Right atrium auricular region (tissue), 2 donors: ENCODE measurements at places on chromosomes 5 and 9.

DNA sequence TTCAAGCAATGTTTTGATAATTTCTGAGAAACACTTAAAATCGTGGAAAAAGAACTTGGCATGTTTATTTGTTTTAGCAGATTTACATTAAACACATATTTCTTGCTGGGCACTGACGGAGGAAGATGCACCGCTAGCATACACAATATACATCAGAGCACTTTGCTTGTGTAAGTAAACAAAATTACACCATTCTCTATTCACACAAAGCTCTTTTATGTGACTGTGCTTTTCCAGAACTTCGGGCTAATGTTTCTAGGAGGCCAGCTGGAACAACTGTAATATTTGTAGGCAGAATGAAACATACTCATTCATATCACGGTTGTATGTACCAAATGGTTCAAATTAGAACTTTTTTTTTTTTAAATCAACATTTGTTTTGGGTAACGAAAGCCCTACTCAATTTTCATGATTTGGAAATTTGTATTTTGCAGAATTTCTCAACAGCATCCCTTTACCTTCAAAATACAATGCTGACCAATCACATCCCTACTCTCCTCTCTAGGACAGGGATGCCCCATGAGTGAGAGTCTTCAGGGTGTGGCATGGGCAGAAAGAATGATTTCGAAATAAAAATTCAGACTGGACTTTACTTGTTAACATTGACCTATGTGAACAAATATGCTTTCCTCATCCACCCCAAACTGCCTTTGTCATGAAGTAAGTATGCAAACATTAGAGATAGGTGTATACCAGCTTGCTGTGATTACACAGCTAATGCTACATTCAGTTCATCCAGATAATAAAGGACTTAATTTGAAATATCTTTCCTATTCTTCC is 425.1 kb downstream of the BNC2 start:
- DNase-seq, result no peak

- DNase-seq, result no peak
Measured at GRCh38 chr9:7405924-7406604, 393.5 kb downstream of the DMAC1 start.

- no peak for DNase-seq
Measured at GRCh38 chr5:116466727-116467464, 107.7 kb downstream of the SEMA6A start.

DNA sequence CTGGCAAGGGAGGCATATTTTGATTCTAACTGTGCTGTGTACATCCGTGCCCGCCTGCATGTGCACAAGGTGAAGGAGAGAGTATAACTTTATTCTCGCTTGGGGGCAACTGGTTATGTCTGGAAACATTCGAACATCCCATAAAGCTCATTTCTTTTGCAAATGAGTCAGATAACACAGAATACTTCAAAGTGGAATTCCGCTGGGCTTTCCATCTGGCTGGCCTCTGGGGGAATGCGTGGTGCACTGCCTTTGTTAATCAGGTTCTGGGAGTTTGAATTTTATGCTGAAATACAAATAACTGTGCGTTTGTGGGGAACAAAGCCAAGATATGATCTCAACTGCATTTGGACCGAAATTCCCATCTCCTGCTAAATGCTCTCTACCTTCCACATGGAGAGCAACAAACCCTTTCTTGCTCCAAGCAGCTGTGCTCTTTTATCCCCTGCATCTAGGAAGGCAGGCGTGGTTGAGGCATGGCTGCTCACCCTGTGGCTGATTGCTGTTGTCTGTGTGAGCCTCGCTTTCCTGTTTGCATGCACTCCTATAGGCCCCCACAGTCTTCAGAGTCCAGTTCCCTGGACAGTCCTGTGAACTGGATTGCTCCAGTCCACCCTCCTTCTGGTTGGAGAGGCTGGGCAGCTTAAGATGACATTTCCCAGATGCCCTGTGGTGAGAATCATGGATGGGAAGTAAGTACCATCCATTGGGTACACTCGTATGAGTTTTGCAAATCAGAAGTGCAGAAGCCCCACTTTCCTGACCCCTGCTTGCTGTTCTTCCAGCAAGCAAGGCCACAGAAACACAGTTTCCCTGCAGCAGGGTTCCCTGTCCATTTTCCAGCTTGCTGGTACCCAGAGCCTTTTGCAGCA is 82.9 kb upstream of the ALDH1B1 start:
- no peak for DNase-seq

- peak; percentile 62 for DNase-seq
Measured at GRCh38 chr5:170552621-170553115, 48.8 kb downstream of the KCNIP1 start.

DNA sequence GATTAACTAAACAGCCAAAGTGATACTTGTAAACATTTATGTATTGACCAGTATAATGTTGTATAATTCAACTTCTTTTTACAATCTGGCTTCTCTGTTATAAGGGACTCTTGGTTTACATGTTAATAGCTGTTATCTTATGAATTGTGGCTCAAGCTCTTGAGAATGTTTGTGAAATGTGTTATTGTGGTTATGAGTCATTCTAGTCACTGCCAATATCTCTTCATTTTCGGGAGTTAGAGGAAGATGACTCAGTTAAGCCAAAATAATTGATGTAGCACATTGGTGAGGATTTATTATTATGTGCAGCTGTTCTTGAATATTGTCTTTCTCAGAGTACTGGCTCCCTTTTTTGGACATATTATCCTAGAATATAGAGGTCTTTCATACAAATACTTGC is 655.2 kb upstream of the RIOK2 start:
- no peak for DNase-seq

GRCh38 chr9:28502741-28503140 is 929.5 kb upstream of the C9orf72 start:
- no peak for DNase-seq

- no peak for DNase-seq
Measured at GRCh38 chr9:116555556-116556155, 131.4 kb upstream of the TRIM32 start.

GRCh38 chr5:134525683-134526482 is 413 bp downstream of the JADE2 start:
- DNase-seq, result peak; percentile 75

GRCh38 chr9:19879062-19879461 is 90.2 kb upstream of the SLC24A2 start:
- no peak for DNase-seq

- DNase-seq, result no peak
Measured at GRCh38 chr9:82356871-82357270, 368.3 kb downstream of the SPATA31D1 start.

GRCh38 chr9:32430720-32431119 is 46.3 kb downstream of the ACO1 start:
- DNase-seq, result no peak

DNA sequence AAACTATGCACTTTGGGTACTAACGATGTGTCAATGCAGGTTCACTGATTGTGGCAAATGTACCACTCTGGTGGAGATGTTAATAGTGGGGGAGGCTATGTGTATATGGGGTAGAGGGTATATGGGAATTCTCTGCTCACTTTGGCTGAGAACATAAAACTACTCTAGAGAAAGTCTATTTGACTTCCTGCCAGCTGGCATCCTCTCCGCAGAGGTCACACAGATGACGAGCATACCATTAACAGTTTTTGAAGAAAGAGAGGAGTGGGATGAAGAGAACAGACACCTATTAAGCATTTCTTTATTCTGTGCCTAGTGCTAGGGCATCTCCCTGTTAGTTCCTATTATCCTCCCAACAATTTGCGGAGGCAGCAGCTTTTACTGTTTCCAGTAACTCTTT is 58.4 kb upstream of the TRIM32 start:
- DNase-seq, result no peak

DNA sequence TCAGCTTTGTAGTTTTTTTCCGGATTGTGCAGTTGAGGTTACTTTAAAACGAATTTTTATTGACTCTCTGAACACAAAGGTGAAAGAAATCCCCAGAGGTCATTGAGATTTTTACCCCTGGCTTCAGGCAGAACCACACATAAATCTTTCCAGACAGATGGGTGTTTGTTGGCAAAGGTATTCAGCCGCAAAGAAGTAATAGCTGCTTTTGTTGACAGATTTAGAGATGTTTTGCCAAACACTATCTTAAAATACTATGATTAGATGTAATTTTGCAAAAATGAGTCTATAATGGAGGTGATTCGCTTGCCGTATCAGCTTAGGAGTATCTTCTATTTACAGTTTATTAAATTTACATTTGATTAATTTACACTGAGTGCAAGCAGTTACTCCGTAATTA is 418.3 kb upstream of the CLINT1 start:
- no peak for DNase-seq

DNA sequence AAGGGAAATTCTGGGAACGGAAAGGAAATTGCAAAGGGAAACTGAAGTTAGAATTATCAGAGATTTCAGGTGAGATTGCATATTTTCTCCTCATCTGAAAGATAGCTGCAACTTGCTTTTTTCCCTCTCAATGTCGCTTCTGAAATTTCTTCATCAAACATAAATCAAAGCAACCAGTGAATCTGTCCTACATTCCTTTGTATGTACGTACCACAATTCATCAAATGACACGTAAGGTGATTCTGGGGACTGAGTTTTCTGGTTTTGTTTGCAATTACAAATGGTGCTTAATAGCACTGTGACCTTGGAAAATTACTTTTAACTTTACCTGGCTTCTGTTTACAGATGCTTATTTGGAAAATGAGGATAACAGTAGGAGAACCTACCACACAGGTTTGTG is 21.9 kb upstream of the CNOT6 start:
- DNase-seq, result no peak

- DNase-seq, result no peak
Measured at GRCh38 chr5:35281613-35282012, 51.3 kb upstream of the PRLR start.

DNA sequence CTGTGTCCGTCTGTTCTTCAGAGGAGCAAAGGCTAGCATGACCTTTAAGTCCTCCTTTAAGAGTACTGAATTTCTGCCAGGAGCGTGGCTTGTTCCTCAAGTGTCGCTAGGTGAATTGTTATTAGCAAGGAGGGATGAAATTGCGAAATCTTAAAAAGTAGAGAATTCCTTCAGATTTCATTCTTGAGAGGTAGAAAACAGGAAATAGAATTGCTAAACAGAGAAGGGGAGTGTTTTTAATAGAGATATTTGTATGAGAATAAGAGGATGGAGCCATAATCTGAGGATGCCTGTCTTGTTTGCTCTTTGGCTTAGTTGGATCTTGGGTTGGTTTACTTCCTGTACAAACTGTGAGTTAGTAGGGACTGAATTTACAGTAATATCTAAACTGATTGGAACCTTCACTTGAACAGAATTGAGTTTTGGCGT is 39.2 kb downstream of the EXOSC2 start:
- no peak for DNase-seq

DNA sequence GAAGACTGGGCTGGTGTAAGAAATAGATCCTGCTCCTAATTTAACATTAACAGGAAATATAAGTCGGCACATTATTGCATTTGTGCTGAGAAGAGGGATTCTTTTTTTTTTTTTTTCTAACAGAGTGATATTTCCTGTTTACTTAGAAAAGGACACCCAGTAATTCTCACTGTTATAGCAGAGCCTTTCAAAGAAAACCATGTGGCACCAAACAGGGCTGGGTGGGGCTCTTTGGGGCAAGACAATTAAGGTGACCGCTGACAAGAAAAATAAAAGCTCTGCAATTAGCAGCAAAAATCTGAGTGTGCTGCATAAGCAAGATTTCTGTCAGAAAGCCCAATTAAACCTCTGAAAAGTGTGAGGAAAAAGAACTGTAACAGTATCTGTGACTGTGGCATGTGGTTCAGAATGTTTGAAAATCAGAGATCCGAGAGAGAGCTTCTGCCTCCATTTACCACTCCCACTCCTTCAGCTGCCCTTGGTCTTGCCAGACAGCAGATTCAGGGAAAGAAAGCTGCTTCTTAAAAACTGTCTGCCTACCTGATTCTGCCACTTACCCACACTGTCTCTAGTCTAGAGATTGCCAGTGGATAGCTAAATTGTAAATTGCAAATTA is 77.1 kb upstream of the IQGAP2 start:
- DNase-seq, result no peak

DNA sequence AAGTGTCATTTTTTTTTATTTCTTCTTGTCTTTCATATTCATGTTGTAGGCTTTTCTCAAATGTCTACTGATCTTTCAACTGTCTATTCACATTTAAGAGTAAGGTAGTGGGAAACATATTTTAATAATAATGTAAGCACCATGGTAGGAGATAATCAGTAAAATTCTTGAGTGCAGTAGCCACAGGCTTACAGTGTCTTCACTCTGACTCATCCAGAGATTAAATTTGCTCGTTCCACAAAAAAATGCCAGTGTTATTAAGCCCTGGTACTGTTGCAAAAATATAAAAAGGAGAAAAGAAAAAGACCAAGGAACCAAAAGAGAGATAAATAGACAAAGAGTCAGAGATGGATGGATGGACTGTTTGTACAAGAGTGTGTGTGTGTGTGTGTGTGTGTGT is 43.0 kb downstream of the PARP8 start:
- DNase-seq, result no peak

DNA sequence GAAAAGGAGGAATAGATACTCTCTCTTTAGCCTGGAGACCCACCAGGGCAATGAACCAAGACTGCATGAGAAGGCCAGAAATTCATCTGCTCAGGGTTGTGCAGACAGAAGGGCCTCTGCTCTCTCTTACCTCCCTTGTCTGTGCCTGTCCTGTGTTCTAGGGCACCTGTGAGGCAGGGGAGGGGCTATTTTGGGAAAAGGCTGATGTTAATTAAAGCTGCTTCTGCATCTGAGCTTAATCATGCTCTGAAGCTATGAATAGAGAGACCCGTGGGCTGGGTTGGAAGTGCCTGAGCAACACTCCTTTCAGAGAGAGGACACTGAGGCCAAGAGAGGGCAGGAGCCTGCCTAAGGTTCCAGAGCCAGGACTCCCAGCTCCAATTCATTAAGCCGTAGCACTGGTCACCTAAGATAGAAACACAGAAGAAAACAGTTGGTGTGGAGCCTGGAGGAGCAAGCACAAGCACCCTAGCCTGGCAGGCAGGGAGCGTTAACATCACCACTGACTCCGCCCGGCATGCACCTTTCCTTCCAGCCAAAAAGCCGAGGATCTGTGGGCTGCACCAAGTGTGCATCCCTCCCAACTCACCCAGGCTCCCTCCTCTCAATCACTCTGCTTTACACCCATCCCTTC is 31.4 kb upstream of the STING1 start:
- no peak for DNase-seq

DNA sequence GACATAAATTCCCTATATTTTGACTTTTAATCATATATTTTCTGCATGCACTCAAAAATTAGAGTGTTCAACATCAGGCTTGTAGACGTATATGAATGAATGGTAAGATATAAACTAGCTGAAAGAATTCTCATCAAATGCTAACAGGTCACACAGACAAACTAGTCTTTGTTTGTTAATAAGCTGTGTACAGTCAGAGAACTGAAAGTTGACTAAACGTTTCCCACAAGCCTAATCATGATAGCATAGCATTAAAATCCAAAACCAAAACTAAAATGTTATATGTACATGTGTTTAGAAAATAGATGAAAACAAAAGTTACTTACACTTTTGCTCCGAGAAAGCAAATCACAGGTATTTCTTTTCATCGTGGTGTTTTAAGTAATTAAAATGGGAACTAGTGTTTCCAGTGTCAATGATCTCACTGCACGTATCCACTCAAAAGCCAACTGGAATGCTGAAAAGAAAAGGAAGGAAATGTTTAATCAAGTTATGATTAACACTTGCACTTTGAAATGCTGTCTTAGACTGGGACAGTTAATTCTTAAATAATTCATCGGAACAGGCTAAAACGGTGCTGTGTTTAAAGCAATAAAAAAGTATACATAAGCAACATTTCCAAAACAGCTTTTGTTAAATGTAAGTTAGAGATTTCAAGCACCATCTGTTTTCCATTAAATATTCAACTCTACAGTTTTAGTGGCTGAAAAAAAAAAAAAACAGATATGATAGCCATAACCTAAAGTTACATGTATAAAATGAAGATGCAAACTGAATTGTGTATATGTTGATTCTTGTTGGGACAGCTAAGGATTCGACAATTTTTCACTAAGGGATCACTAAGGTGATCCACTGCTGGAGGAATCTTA is 291.9 kb upstream of the PDE4D start:
- DNase-seq, result no peak
